ENCODE measurements at places on chromosomes 5 and 9.
A peak's percentile ranks its signal among the peaks of the same experiment; 100 is the strongest.

- no peak for DNase-seq
These were observed 20.4 kb upstream of the PRUNE2 start for GRCh38 chr9:76926324-76926741.

GRCh38 chr5:175746851-175747250 is 89.0 kb downstream of the HRH2 start:
- no peak for DNase-seq

DNA sequence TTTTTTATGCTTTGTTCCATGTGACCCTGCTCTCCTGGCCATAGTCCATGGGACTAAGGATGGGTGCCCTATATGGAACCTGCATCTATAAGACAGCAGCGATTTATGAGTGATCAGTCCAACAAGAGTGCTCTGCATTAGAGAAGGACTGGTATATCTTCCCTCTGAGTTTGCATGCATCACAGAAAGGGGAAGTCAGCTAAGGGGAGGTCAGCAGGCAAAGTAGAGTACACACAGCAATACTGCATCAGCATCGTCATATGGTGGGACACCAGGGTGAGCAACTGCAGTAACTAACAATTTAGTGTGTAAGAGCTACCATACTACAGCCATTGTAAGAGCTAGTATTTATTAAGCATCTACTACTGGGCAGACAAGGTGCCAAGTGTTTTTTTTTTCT is 311.3 kb downstream of the NDUFS4 start:
- DNase-seq = no peak

DNA sequence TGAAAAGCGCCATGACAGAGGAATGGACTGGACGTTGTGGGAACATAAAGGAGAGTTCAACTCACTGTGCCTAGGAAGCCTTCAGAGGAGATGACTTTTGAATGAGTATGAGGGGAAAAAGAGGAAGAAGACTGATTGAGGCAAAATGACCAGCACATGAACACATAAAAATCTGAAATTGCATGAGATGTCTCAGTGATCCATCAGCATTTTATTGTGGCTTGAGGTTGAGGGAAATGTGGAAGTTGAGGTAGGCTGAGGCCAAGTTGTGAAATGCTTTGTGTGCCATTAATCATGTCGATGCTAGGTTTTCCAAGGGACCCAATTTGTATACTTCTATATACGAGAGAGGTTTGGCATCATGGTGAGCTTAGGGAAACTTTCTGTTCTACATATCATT is 140.9 kb upstream of the TLX3 start:
- no peak for DNase-seq

DNA sequence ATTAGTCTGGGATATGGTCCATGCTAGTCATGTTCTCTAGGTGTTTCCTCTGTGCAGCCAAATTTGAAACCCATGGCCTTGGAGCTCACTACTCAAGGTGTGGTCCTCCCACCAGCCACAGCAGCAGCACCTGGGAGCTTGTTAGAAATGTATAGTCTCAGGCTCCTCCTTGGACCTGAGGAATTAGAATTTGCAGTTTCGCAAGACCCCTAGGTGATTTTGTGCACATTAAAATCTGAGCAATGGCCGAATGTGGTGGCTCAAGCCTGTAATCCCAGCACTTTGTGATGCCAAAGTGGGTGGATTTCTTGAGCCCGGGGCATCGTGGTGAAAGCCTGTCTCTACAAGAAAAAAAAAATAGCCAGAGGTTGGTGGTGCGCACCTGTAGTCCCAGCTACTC is 72.3 kb upstream of the NEK6 start:
- DNase-seq = no peak

- no peak for DNase-seq
These were observed 106.4 kb downstream of the CDH10 start for GRCh38 chr5:24538346-24538745.

DNA sequence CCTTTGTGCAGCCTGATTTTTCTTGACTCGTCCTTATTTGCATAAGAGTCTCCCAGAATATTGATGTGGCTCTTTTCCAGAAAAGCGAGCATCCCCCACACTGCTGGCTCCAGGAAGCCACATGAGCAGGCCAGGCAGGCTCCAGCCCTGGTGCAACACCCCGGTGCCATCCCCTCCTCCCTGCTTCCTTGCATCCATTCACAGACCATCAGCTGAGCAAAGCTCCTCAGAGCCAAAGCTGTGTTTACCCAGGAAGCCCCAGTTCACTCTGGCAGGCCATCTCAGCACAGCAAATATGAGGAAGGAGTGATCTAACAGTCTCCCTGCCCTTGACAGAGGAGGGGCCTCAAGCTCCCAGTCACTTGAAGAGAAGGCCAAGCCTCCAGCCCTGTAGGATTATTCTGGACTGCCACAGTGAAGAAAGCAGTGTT is 34.4 kb downstream of the INSYN2B start:
- DNase-seq = no peak

- DNase-seq = no peak
These were observed 227.2 kb upstream of the KLF9 start for GRCh38 chr9:70641631-70642030.

DNA sequence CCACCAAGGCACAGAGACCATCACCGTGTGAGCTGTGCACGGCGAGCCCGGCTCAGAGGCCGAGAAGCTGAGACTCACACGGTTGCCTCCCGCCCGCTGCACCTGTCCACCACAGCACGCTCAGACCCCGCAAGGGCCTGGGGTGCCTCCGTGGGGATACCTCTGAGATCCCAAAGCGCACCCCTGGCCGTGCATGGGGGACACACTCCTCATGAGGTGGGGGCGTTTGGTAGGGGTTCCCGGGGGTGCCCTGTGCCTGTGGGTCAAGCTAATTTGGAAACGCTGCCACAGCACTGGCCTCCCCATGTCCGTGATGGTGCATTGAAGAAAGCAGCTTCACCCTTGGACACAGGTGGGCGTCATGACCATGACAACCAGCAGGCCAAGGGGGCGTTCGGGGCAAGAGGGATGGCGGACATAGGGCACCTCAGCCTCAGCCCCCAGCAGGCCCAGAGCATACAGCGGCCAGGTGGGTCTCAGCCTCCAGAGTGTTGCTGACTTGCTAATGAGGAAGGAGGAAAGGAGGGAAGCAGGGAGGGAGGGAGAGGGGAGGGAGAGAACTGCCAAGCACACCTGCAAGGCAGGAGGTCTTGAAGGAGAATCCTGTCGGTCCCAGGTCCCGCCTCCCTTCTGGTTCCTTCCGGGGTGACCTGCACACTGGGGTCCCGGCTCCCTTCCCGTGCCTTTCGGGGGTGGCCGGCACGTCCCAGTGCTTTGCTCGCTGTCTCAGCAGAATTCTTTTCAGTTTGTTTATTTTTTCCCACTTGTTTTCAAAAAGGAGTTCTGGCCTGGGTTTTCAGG is 34.7 kb downstream of the GLT6D1 start:
- no peak for DNase-seq

DNA sequence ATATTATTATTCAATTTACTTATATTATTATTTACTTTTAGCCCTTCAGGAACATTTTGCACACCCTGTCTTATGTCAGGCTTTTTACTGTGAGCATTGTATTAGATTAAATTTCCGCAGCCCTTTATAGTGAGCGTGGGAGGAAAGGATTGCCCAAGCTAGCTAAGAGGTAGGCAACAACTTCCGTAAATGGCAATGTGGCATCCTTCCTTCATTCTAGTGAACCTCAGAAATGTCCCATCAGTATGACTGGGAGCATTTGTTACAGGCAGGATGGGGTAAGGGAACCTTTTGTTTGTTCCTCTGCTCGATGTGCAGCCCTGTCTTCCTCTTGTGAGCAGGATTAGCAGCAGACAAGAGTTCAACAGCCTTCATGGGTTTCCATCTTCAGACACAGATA is 6.2 kb upstream of the CD180 start:
- no peak for DNase-seq

- DNase-seq = no peak
These were observed 6.8 kb upstream of the TIFAB start for GRCh38 chr5:135458921-135459331.

DNA sequence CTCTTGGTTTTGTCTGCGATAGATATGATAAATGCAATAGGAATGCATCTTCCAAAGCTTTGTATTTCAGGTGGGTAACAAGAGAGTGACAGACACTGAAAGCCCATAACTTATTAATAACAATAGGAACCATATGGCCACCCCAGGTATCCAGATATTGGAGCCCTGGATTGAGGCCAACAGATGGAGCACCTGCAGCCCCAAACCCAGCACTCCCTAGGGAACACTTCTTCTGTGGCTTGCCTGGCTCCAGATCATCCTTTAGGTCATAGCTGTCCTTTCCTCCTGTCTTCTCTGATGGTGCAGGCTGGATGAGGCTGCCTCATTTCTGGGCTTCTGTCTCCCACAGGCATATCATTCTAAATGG is 5.0 kb upstream of the IL3 start:
- DNase-seq = no peak

GRCh38 chr5:9513827-9514226 is 32.0 kb downstream of the SEMA5A start:
- no peak for DNase-seq

GRCh38 chr9:137029058-137029936 is 1.3 kb upstream of the ABCA2 start:
- peak; percentile 43 for DNase-seq

Measured in stimulated activated CD8-positive, alpha-beta memory T cell treated with anti-CD3 and anti-CD28 coated beads, Interleukin-15, amount 100 ng/mL, for 48 hours (primary cell).